ENCODE measurements at places on chromosomes 11 and 22. TPM values are rescaled to one million over a fixed set of nuclear protein-coding genes. Genes with fewer than 3 reads are reported as not detected.

DNA sequence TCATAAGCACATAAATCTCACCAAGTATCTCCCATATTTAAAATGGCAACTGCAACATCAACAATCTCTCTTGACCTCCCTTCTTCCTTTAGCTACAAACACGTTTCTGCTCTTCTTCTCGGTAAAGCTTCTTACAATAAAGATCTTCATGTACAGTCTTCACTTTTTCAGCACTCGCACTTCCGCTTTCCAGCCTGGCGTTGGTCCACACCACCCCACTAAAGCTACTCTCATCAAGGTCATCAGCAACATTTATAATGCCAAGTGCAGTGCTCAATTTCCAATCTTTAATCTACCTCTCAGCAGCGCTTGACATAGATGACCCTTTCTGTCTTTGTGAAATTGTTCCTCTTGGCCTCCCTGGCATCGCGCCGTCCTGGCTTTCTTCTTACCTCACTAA lies 33.6 kb downstream of the NTM start:
- no peak for DNase-seq

- DNase-seq = no peak
Measured at GRCh38 chr11:124758355-124759265, 3.5 kb downstream of the ESAM start.

- DNase-seq = no peak
Measured at GRCh38 chr11:89583580-89583979, 92.4 kb upstream of the NOX4 start.

- no peak for DNase-seq
Measured at GRCh38 chr11:30567644-30568043, 18.5 kb downstream of the MPPED2 start.

DNA sequence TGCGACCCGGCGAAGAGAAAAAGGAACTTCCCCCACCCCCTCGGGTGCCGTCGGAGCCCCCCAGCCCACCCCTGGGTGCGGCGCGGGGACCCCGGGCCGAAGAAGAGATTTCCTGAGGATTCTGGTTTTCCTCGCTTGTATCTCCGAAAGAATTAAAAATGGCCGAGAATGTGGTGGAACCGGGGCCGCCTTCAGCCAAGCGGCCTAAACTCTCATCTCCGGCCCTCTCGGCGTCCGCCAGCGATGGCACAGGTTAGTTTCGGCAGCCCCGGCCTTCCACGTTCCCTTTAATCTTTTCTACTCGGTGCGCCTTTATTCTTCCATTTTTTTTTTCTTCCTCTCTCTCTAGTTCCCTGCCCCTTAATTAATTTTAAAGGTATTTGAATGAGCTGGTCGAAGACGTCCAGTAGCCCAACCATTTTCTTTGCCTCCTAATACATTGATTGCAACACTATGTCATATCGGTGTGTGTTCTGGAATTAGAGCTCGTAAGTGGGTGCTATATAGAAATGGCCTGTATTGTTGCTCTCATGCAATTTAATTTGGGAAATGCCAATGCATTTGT lies 537 bp downstream of the EP300 start:
- DNase-seq = no peak

DNA sequence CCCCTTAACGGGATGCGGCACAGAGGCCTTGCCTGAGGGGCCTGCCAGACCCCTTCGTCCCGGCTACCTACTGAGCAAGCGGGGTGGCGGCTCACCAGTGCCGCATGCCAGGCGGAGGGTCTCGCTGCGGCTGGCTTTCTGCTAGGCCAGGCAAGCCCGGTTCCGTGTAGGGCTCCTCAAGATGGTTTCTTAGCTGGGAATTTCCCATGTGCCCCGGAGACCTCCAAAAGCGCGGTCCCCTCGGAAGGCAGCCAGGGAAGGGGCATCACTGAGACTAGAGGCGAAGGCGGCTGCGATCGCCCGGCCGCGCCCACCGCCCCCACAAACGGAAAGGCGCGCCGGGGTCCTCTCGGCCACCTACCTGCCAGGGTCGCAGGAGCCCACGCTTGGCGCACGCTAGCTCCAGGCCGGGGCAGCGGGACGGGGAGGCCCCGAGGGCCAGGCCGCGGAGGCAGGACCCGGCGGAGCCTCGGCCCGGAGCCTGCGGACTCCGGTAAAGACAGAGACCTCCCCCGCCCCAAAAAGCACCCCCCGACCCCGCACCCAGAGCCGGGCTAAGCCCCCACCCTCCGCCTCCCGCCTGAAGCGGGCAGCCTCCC lies 23.8 kb downstream of the MICAL3 start:
- DNase-seq = no peak

GRCh38 chr22:47032956-47033647 lies 270.7 kb downstream of the TBC1D22A start:
- DNase-seq = no peak

DNA sequence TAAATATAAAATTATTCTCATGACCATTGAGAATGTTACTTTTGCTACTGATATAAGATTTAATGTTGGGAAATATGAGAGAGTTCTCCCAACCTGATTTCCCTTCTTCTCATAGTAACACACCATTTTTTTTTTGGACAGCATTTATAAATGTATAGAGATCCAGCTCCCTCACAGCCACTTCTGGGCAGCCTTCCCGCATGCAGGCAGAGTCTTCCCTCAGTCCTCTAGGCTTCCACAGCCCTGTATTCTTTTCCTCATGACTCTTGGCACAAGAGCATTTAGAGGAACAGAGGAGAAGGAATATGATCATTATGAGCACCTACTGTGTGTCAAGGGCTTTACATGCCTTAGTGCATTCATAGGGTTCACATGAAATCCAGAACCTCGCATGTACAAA lies 9.0 kb downstream of the DTX4 start:
- DNase-seq = no peak

DNA sequence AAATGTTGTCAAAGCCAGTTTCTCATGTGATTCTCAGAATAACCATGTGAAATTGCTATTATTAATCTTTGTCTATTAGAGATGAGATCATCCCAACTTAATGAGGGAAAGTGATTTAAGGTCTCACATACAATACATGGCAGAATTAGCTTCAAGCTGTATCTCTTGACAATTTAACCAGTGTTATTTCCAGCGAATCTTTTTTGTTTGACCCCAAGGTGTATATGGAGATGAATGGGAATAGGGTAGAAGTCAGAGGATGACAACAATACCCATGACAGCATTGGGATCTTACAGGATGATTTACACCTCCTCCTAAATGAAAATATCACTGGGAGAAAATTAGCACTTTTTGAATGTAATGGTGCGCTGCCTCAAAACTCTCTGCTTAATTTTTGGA lies 290.8 kb upstream of the LUZP2 start:
- DNase-seq = no peak

DNA sequence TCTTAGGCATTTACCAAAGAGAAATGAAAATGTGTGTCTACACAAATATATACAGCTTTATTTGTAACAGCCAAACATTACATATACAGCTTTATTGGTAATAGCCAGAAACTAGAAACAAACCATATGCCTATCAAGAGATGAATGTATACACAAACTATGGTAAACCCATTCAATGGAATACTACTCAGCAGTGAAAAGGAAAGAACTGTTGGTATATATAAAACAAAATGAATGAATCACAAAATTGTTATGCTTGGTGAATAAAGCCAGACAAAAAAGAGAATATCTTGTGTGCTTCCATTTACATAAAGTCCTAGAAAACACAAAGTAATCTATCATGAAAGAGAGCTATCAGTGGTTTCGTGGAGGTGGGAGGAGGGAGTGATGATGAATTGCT lies 142.9 kb downstream of the EFCAB6 start:
- DNase-seq = no peak

DNA sequence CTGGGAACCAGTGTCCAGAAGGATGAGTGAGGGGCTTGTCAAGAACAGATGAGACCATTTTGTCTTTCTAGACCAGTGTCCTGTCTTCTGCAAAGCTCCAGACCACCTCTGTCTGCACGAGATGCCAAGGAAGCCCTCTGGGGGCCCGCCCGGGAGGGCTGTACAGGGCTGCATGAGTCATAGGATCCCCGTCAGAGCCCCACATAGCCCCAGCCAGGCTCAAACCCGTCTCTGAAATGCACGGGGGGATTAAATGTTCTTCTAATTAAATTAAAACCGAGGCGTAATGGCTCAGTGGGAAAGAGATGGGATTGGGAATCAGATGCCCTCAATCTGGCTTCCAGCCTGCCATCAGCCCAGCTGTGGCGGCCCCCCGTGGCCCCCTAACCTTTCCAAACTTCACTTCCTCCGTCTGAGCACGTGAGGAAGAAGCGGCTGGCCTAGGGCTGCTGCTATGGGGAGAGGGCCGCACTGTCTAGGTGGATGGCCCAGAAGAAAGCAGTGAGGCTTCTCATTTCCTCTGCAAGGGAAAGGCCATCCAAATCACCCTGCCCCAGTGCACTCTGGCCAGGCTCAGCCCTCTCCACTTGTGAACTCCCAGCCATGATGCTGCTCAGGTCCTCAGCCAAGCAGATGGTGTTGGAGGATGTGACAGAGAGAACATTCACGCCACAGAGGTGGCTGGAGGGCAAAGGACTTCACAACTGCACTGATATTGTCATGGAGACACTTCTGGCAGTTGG lies 32.8 kb downstream of the KCNQ1OT1 start:
- no peak for DNase-seq

DNA sequence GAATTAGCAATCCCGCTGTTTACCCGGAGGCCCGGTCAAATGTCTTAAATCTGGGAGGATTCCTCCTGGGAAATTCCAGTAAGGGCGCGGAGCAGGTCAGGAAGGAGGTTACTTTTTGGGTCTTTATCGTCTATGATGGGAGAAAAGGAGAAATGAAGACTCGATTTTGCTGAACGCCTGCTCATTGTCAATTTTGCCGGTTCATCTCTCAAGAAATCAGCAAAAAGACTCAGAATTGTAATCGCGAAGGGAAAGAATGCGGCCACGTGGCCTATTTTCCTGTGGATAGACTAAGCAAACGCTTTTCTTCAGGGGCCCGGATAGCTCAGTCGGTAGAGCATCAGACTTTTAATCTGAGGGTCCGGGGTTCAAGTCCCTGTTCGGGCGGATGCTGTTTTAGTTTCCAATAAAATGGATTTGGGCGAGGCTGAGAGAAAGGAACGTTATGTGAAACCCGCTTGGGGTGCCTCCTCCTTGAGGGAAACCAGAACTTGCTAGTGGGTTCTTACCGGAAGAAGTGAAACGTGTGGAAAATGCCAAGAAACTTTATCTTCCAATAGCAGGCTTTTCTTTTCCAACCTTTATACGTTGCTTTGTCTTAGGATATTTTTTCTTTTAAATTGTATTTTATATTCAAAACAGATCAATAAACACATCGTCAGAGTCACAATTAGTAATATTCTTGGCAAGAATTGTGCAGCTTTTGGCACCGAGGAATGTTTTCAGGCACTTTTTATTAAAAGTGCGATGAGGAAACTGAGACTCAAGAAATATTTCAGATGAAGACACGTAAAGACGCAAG lies 45.0 kb downstream of the OR4D9 start:
- no peak for DNase-seq

DNA sequence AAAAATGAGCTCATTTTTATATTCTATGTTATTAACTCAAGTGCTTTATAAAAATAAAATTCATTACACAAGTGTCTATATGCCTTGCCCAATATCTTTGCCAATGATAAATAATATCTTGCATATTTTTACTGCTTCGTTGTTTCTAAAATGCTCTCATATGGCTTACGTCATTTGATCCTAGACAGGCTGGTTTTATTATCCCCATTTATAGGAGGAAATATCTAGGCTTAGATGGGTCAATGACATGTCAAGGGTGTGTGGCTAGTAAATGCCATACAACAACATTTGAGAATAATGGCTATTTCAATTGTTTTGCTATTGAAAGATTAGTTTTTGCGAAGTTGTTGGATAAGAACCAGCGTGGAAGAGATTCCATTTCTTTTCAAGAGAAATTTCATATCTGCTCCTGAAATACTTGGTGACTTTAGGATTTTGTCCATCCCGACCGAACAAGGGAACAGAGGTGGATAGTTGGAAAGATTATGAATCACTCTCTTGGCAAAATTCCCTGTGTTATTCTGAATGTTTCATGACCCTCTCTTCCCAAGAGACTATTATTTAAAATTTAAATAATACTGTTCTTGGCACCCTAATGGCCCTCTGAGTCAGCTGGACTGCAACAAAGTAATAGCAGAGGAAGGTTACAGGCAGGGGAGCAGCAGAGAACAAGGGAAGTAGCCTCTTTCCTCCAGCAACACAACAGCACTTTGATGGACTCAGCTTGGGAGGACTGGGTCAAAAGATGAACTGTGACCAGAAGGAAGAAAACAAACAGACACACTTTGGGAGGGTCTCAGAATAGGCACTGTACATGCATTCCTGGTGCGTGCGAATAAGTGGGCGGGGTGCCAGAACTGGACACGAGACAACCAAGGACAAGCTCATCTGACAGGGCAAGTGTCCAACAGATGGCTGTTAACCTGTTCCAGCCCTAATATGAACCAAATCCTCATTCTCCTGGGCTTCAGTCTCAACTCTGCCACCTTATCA lies 94.5 kb downstream of the ME3 start:
- no peak for DNase-seq

GRCh38 chr11:839875-840617 lies 2.3 kb downstream of the POLR2L start:
- no peak for DNase-seq

DNA sequence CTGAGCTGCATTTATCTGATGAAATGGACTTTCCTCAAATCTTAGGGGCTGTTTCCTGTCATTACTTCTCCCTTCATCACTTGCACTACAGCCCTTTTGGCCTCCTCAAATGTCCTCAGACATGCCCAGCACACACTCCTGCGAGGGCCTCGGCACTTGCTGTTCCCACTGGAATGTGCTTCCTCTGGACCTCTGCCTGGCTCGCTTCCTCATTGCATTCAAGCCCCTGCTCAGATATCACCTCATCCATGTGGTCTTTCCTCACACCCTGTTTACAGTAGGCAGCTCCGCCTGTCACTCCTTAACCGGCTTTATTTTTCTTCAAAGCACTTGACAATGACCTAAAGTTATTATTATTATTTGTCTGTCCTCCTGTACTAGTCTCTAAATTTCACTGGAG lies 9.0 kb downstream of the NAT10 start:
- DNase-seq = no peak

DNA sequence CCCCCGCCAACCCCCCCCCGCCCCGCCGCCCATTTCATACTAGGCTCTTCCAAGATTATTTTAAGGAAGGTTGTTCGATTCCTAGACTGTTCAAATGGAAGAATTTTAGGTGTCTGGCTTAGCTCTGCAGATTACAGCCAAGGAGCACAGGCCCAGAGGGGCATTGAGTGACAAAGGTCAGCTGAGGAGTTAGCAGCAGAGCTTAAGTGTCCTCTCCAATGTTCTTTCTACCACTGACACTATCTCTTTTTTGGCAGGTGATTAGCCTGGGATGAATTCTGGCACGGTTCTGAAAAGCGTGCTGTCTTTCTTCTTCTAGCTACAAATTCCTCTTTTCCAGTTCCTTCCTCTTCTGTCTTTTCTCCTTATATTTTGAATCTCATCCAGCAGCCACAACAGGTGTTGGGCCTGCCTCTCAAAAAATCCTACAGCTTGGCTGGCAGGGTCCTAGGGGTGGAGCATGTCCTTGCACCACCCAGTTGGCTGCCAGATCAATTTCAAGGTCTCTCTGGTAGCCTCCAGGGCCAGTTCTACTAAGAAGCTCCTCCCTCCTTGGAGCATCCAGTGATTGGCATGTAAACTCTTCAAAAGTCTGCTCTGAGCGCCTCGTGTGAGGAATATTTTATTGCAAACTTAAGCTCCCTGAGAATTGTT lies 23.0 kb downstream of the KCNE3 start:
- DNase-seq = no peak

- no peak for DNase-seq
Measured at GRCh38 chr22:36405221-36405661, 17.5 kb upstream of the MYH9 start.

FAU gene
- total RNA-seq = 568 TPM

GCAT gene
- 14.3 TPM for total RNA-seq

SLC6A5 gene
- total RNA-seq = not detected

RIMBP3B gene
- total RNA-seq = not detected

BTBD18 gene
- not detected for total RNA-seq

OR10G4 gene
- not detected for total RNA-seq

KCNA4 gene
- total RNA-seq = not detected
